Esophagus muscularis mucosa (tissue), 4 donors: ENCODE measurements at places on chromosomes 6 and 20. TPM values are rescaled to one million over a fixed set of nuclear protein-coding genes. Genes with fewer than 3 reads are reported as not detected.

ASIP gene
- not detected for total RNA-seq

SLPI gene
- total RNA-seq: 27.8 TPM

MEP1A gene
- not detected for total RNA-seq

OTOR gene
- not detected for total RNA-seq

SYNDIG1 gene
- not detected for total RNA-seq
